SIG-M5 (cell line): ENCODE measurements at places on chromosomes 5 and 9.
A peak's percentile ranks its signal among the peaks of the same experiment; 100 is the strongest.

DNA sequence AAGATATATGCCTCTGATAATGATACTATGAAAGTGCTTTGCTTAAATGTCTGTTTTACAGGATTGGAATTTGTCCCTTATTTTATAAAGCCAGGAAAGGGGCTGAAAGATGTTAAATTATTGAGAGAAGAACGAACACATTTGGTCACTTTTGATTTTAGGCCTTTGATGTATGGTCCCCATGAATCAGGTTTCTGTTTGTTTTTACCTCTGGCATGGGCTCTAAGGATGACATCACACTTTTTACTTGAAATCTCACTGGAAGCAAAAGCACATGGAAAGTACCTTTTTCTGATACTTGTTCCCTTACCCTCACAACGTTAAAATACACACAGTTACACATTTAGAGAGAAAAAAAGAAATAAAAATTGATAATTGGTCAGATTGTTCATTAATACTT, 6.9 kb downstream of the OTULIN start:
- DNase-seq = no peak

DNA sequence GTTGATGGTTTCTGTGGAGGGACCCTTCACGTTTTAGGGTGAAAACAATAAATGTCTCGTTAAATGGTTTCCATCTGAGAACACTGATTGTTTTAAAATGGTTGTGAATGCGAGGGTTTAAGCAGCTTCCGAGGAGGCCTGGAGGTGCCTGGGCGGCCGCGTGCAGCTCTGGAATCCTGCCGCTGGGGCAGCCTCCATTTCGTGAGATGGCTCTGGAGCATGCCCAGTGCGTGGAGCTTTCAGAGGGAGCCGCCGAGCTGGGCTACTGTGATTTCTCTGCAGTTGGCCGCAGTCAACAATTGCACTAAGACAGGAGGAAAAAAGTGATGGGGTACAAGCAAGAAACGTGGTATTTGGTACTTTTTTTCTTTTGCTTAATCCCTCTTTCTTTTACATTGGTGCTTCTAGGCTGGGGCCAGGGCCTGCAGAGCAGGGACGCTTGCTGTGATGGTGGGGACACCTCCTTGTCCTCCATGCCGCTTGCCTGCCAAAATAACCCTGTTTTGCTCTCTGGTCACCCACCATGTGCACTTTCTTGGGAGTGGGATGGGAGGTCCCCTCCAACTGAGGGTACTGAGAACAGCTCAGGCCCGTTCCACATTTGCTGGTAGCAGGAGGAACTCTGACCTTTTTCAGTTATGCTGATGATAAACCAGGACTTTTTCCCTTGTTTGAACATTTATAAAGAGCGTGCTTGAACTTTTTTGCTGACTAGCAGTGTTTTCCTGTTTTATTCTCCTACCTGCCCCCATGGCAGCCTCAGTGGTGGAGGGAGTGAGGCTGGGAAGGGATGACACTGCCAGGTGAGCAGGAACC, 47.1 kb downstream of the EHMT1 start:
- no peak for DNase-seq

DNA sequence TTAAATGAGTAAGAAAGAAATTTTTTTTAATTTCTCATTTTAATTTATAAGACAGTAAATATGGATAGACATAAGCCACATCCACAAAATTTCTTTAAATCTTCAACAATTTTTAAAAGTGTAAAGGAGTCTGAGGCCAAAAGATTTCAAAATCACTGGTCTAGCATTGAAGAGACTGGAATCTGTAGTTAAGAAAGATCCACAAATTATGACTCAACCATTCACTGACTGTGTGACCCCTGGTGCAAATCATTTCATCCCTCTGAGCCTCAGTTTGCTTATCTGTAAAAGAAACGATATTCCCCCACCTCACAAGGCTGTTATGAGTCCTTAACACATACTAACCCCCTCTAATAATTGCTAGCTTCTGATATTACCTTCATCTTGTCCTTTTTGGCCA, 98.5 kb downstream of the EBF1 start:
- DNase-seq = no peak

- peak; percentile 26 for DNase-seq
Observed at GRCh38 chr5:117863586-117864296, 1124.6 kb downstream of the DTWD2 start.

DNA sequence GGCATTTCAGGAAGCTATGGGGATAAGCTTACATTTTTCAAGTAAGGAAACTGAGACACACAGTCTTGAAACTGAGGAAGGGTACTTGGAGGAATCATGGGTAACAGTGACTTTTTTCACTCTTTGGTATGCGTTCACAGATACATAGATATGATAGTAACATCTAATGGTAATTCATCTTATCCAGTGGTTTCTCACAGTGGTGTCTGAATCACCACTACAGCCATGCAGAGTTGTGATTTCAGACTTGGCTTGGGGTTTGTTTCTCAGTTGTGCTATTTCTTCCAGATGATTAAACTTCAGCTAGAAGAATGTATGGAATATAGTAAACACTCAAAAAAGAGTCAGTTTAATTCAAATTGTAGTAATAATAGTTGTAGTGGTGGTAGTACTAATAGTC, 239.1 kb upstream of the NUDT12 start:
- no peak for DNase-seq
